ENCODE measurements at places on chromosomes 2 and 18.

- no peak for DNase-seq
These were observed 5.4 kb downstream of the NBAS start for GRCh38 chr2:15555760-15556193.

DNA sequence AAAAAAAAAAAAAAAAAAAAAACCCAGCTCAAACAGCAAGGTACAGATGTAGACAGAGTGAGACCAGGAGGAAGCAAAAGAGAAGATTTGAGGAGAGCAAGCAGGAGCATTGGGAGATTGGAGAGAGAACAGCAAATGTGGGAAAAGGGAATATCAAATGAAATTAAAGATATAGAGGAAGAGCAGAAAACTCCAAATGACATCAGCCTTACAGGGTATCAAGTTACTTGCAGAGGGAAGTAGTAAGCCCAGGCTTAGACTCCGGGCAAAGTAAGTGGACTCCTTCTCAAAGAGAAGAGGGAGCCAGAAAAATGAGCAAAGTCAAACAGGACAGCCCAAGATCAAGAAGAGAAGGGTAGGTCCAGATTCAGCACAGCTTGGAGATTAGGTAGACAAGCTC, 93.3 kb upstream of the PPP1CB start:
- DNase-seq = no peak

DNA sequence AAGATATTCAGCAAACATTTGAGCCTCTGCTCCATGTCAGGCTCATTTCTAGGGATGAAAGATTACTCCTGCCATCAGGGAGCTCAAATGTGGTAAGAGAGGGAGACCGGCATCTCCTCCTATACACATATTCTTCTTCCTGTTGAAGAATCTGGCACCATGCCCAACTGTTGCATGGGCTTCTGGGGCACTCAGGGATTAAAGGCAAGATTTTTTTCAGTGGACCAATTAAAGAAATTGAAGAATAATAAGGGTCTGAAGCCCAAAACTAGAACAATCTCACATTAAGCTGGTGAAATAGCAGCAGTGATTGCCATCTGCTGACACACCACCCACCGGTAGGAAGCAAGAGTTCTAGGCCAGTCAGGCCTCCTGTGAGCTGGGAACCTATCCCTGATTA, 145.4 kb upstream of the LYPD6 start:
- no peak for DNase-seq

DNA sequence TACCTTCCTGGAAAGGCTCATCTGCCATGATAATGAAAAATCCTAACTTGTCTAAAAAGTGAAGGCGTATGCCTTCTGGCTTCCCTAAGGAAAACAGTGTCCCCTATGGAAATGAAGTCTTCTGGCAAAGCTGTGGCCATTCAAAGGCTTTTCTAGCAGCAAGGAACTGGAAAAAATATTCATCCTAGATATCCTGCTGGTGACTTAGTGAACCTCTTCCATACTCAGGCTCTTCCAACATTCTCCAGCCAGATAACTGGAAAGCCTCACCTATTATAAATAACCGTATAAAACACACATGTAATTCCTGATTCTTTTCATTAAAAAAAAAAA, 84.7 kb downstream of the RBMS1 start:
- DNase-seq = no peak

DNA sequence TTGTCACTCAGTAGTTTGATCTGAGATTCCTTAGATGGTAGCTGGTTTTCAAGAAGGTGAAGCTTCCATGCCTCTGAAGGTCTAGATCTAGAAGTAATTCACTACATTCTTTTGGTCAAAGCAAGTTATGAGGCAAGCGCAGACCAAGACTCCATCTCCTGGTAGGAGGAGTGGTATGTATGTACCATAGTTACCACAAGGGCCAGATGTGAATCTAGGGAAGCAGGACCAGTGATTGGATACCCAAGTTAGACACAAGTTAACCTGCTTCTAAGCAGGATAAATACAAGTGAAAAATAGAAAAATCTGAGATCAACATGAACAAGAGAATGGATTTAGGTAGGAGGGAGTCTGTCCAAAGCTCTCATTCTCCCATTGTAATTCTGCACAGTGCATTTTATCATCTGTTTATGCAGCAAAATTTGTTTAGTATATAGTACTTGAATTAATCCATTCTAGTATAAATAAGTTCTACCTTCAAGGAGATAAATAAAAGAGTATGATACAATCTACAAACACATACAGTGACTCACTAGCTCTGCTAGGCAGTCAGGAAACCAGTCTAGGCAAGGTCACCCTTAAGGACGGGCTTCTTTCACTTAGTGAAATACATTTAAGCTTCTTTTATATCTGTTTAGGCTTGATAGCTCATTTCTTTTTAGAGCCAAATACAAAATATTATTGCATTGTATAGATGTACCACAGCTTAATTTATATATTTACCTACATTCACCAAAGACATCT, 14.2 kb upstream of the DOCK10 start:
- no peak for DNase-seq

DNA sequence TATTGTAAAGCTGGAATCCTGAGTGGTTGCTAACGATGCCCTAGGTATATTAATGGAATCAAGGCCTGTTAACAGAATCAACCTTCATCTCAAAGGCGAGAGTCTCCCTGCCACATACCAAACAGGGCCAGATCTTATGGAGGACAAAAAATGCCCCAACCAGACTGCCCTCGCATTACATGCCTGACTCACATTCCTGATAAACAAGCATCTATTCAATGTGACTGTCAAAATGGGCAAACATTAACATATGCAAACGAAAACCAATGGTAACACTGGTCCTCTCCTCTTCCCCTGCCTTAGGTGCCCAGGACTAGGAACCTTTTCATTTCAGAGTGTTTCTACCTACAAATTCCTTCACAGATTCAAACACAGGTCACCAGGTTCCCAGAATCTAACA, 83.4 kb downstream of the COL6A3 start:
- DNase-seq = no peak

- no peak for DNase-seq
These were observed 164.8 kb downstream of the PRKCE start for GRCh38 chr2:45816272-45816671.

DNA sequence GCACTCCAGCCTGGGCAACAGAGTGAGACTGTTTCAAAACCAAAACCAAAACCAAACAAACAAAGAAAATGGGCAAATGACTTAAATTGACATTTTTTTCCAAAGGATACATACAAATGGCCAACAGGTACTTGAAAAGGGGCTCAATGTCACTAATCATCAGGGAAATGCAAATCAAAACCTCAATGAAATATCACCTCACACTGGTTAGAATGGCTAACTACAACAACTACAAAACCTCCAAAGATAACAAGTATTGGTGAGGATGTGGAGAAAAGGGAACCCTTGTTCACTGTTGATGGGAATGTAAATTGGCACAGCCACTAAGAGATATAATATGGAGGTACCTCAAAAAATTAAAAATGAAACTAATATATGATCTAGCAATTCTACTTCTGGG, 213.2 kb upstream of the HS6ST1 start:
- DNase-seq = no peak

DNA sequence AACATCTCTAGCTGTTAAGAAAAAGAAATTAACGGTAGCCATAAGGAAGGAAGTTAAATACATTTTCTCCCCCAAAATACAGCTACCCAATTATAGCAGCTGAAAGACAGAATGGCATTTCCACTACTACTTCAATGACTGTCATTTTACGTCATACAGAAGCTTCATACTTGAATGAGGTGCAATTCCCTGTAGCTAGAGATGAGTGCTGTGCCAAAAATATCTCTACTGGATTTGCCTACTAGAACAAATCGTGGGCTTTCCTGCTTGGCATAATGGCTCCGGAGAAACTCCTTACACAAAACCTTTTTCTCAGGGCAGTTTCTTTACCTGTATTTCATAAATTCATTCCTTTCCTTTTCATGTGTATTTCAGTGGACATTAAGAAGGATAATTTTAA, 36.3 kb upstream of the NRXN1 start:
- no peak for DNase-seq

DNA sequence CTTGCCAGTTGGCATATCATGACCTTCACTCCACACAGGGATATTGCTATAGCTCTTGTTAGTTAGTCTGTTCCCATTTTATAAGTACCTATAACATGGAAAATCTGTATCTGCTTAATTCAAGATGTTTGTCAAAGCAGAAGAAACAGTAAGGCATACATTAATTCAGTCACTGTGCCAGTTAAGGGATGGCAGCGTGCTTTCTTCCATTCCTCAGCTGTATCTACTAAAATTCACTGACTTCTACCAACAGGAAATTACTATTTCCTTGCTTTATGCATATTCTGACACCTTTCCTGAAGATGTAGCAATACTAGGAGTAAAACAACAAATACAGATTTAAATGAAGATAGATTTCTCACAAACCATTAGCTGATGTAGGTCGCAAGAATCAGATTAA, 59.9 kb downstream of the RNF152 start:
- no peak for DNase-seq

- no peak for DNase-seq
These were observed 13.3 kb downstream of the TMEM177 start for GRCh38 chr2:119692310-119692709.

DNA sequence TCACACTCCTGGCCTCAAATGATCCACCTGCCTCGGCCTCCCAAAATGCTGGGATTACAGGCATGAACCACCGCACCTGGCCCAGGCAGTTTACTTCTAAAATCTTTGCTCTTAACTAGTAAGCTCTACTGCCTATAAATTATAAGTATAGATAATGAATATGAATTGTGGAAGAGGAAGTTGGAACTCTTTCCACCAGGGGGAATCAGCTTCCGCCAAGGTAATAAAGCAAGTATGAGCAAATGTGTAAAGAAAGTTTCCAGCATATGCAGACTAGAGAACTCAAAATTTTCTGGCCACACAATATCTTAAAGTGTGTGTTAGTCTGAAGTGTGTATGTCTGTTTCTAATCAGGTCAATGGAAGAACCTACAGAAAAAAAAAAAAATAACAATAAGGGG, 68.1 kb downstream of the RMDN2 start:
- DNase-seq = no peak

DNA sequence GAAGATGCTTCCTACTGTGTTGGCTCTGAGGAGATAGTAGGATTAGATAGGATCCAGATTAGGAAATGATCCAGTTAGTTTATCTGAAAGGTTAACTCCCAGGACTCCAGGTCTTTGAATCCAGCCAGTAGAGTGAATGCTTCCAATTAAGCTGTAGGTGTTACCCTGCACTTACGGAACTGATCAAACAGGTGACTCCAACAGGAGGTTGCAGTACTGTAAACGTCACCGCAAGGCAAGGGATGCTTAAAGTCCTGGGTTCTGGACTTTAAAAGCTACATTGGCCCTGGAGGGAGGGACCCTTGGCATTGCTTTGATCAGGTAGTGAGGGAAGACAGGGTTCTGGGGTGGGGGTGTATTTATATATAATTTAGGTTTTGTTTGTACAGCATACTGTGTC, 5.6 kb downstream of the LGALSL start:
- no peak for DNase-seq

DNA sequence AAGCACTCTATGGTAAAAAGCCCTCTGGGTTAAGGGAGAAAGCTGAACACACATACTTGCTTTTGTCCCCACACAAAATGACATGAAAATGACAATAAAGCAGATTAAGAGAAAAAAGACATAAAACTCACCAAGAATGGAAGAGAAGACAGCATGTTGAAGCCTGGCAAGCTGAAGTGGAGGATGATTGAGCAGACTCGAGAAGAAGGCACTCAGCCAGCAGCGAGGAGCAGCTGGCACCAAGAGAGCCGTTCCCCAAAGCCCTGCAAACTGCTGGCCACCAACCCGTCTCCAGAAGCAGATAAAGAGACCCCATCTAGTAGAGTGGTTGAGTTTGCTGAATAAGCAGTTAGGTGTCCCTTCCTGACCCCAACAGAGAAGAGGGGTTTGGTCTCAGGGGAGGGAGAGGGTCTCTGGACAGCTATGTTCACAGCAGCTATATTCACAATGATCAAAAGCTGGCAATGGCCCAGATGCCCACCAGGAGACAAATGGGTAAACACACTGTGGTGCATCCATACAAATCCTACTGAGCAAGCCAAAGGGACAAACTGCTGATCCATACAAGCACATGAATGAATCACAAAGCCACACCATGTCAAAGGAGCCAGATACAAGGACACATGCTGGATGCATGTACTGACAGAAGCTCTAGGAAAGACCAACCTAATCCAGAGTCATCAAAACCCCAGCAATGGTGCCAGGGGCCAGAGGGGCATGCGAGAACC, 36.9 kb downstream of the FAM168B start:
- DNase-seq = no peak

DNA sequence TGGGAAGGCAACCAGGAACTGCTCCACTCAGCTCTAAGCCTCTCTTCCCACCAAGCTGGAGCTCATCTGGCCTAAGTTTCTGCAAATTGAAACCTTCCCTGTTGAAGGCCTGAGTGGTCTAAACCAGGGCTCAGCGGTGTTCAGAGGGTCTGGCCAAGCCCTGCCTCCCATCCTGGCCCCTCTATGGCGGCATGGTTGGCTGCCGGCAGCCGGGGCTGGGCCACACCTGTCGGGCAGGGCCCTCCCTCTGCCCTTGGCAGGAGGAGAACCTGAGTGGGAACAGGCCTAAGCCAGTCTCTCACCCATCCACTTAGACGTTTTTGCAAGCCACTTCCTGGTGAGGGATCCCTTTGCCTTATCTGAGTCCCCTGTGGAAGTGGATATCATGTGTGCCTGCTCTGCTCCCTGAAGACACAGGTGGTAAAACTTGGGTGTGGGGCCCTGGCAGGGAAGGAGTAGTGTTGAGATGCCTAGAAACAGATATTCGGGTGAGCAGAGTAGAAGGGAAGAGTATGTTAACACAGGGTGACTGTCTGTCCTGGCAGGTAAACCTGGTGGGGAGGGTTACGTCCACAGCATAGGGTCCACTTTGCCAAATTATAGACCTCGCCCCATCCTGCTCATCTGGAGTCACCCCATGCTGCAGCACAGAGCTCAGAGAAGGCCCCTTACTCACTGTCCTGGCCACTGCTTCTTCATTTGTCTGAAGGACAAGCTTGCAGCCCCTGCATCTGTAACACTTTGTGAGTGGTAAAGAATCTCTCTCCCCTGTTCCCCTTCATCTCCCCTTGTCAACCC, 63.0 kb upstream of the SIX2 start:
- DNase-seq = no peak

DNA sequence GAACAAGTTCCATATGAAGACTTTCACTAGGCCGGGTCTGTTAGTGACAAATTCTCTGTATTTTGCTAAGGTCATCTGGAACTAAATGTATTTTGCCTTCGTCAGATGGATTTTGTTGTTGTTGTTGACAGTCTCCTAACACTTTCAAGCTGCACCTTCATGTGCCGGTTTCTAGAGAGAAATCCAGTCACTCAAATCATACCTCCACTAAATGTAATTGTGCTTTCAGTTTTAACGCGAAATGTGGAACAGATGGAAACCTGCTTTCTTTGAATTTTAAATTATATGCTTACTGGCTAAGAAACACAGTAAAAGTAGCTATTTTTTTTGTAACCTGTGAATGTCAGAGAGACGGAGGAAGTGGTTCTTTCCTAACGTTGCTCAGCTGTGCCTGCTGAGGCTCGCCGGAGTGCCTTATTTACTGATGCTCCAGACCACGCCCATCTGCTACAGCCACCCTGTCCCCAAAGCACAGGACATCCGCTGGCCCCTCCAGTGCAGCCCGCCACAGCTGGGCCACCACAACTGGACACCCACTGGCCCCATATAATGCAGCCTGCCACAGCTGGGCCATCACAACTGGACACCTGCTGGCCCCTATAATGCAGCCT, 134.7 kb downstream of the PXDN start:
- no peak for DNase-seq

- DNase-seq = no peak
These were observed 72.2 kb upstream of the AGAP1 start for GRCh38 chr2:235421618-235422017.

- DNase-seq = no peak
These were observed 33.5 kb downstream of the RHBDD1 start for GRCh38 chr2:226869371-226869770.

- DNase-seq = no peak
These were observed 27.5 kb downstream of the LPIN1 start for GRCh38 chr2:11773747-11774525.
